ENCODE measurements at places on chromosomes 2 and 18.

- no peak for DNase-seq
Observed at GRCh38 chr2:29719639-29720038, 201.7 kb downstream of the ALK start.

GRCh38 chr2:226376516-226377180 lies 423.0 kb downstream of the IRS1 start:
- no peak for DNase-seq

- DNase-seq = peak; percentile 14
Observed at GRCh38 chr2:239299218-239299939, 101.4 kb downstream of the HDAC4 start.

GRCh38 chr2:6692056-6692455 lies 173.7 kb downstream of the CMPK2 start:
- no peak for DNase-seq

- peak; percentile 44 for DNase-seq
Observed at GRCh38 chr2:66431846-66432587, 2.9 kb upstream of the MEIS1 start.

- DNase-seq = no peak
Observed at GRCh38 chr2:17413036-17413435, 105.2 kb downstream of the RAD51AP2 start.

- no peak for DNase-seq
Observed at GRCh38 chr18:42228581-42228980, 273.5 kb downstream of the PIK3C3 start.

DNA sequence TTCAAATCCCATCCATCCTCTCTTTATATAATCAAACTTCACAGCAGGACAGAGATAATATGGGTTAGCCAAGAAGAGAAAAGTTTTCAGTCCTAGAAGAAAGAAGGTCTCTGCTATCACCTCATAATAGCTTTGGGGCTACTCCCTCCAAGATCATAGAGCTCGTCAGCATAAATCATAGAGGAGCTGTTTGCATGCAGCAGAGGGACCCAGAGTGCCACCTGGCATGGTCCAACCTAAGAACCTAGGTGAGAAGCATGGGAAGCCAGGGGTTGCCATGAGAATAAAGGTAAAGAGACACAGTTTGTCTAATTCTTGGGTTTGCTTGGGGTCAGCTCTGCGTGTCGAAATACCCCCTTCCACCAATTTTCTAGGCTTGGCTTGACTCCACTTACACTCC lies 87.1 kb upstream of the CYP1B1 start:
- DNase-seq = no peak

GRCh38 chr2:239777219-239777618 lies 247.9 kb downstream of the NDUFA10 start:
- no peak for DNase-seq

GRCh38 chr2:109324861-109325260 lies 195.9 kb downstream of the SH3RF3 start:
- peak; percentile 90 for DNase-seq

DNA sequence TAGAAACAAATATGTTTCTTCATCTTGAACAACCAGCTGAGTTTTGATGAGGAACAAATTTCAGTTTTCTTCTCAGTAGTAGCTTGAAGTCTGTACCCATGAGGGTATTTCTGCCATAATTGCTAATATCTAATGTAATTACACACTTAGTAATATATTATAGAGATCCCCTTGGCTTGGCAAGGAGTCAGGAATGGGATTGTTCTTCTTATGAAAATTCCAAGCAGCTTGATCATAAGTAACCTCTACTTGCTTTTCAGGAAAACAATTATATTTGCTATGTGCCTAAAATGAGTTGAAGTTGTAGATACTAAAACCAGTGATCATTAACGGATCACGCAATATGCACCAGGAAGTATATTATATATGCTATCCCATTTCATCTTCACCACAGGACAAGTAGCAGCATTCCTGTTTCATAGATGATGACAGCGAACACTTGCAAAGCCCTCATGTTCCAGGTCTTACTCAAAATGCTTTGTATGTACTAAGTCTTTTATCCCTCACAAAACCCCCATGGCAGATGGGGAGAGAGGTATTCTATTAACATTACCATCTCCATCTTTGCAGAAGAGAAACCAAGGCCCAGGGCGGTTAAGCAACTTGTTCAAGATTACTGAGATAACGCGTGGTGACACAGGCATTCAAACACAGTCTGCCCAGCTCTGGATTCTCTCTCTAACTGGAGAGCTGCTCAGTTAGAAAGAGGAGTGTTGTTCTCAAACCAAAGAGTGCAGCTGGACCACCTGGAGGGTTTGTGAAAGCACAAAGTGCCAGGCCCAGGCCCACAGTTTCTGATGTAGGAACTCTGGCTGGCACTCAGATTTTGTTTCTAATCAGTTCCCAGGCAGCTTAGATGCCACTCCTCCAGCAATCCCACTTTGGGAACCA lies 21.8 kb upstream of the RGPD4 start:
- no peak for DNase-seq

GRCh38 chr2:203582468-203582867 lies 47.4 kb upstream of the RAPH1 start:
- DNase-seq = no peak

- DNase-seq = no peak
Observed at GRCh38 chr2:30601375-30601774, 154.3 kb downstream of the LCLAT1 start.

DNA sequence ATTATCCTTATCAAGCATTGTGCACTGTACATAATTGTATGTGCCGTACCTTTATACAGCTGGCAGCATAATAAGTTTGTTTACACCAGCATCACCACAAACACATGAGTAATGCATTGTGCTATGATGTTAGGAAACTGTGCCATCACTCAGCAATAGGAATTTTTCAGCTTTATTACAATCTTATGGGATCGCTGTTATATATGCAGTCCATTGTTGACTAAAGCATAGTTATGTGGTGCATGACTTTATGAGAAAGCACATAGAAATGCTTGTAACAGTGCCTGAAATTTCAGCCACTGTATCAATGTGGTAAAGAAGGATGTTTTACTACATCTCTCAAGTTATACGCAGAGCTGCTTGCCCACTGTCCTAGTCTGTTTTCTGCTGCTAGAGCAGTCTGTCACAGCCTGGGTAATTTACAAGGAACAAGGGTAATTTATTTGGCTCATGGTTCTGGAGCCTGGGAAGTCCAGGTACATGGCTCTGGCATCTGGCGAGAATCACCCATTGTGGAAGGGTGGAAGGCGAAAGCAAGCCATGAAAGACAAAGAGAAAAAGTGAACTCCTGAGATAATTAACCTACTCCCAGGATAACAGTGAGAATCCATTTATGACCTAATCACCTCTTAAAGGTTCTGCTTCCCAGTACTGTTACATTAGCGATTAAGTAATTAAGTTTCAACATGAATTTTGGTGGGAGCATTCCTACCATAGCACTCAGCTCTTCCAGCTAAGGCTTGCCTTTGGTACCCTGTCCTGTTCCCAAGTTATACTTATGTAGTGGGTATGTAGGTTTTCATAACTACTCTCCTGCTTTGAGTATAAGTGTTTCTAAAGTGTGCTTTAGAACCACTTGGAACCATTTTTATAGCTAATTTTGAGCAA lies 4.6 kb downstream of the MAP3K20 start:
- DNase-seq = no peak

GRCh38 chr2:105129722-105130232 lies 91.9 kb downstream of the MRPS9 start:
- DNase-seq = no peak

- DNase-seq = no peak
Observed at GRCh38 chr2:65518751-65519150, 86.4 kb upstream of the SPRED2 start.

GRCh38 chr2:230711224-230711623 lies 1.4 kb upstream of the CAB39 start:
- DNase-seq = no peak

DNA sequence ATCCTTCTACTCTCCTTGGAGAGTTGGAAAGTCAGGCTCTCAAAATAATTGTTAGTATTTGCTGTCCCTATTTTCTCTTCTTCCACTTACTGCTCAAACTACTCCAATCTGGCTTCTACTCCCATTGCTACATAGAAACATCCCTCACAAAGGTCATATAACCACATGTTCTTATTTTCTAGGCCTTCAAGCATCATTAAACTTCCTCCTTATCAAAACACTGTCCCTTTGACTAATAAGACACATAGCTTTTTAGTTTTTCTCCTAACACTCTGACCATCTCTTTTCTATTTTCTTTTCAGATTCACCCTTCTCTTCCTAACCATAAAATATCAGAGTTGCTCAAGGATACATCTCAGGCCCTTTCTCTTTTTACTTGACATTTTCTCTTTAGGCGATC lies 148.3 kb downstream of the MBD2 start:
- no peak for DNase-seq

DNA sequence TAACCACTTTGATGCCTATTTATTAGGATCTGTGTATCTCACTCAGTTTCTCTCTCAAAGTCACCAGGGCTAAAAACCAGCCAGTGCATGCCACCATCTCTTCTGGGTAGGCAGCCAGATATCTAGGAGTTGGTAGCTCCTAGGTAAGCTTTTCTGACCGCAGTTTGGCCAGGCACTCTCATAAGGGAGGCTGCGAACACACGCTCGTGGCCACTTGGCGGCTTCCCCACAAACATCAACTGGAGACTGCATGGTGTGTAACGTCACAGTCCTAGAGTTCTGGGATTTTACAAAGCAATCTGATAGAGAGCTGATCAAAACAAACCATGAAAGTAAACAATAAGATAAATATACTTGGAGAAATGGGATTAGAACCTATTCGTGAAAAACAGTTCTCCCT lies 424.3 kb upstream of the ACVR2A start:
- no peak for DNase-seq

DNA sequence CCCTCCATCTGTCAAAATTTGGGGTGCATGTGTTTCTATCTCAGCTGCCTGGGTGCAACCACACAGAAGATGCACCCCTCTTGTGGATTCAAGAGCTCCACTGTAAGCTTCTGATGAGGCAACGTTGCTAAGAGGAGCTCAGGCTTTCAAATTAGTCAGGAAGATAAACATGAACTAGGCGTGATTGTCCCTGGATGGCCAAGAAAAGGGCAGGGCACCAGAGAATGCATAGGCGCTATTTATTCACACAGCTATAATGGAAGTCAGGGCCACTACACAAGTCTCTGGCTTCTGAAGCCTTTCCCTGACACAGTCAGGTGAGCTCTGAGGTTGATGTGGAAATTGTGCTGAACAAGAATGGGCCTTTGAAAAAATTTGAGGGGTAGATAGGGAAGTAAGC lies 1466.0 kb upstream of the CELF4 start:
- DNase-seq = no peak

DNA sequence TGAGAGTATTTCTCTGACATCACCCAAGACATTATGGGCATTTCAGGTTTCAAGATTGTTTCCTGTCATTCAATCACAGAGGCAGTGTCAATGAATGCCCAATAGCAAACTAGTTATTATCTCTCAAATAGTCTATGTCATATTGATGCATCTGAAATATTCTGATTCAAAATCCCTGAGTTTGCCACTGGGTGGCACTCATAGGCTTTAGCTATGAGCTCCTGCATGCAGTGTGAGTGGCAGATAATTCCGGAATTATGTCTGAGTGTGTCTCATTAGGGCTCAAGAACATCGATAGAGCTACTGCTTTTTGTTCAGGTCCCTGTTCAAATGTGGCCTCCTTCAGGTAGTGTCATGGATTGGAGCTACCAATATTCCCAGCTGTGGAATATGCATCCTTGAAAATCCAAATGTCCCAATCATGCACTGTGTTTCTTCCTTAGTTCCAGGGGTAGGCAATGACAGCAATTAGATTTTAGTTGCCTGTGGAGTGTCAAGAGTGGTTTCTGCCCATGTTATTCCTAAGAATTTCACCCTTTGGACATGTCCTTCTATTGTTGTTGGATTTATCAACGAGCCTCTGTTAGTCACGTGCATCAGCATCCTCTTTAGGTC lies 7.8 kb upstream of the OR6B3 start:
- peak; percentile 27 for DNase-seq

- no peak for DNase-seq
Observed at GRCh38 chr2:183284606-183285005, 160.4 kb downstream of the NUP35 start.

- DNase-seq = no peak
Observed at GRCh38 chr2:115389024-115389423, 946.6 kb downstream of the DPP10 start.

GRCh38 chr2:168521053-168521741 lies 65.1 kb downstream of the CERS6 start:
- DNase-seq = no peak

- no peak for DNase-seq
Observed at GRCh38 chr2:197239434-197239833, 71.1 kb downstream of the ANKRD44 start.

DNA sequence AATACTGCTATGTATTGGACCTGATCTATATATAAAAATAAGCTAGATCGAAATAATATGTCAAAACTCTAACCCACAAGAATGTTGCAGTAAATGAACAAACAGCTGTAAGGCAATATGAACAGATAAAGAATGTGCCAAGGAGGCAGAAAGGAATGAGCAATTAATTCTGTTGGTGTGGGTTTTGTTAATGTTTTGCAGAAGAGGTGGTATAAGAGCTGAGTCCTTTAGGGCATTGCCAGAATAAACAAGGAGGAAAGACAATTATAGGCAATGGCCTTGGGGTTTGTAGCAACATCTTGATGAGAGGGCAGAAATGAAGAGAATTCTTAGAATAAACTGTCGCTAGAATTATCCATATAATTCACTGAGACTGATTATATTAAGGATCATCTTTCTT lies 240.9 kb upstream of the GULP1 start:
- no peak for DNase-seq

- DNase-seq = no peak
Observed at GRCh38 chr2:239648607-239649006, 247.8 kb upstream of the HDAC4 start.

DNA sequence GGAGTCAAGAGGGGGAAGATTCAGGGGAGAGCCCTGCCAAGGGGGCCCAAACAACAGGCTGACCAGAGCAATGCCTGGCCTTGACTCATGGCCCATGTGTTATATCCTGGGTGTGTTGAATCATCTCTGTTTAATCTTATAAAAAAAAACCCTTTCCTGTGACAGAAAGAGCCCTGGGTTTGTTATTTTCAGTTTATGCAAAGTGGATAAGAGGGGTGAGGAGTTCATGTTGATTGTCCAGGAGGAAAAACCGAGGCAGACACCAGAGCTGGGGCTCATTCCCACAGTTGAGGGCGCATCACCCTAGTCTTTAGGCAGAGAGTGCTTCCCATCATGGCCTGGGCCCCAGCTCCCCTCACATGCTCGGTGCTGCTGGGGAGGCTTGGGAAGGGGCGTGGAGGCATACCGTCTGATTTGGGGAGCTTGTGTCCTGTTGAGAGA lies 30.9 kb upstream of the IL37 start:
- DNase-seq = no peak

GRCh38 chr2:19767899-19768298 lies 133.9 kb downstream of the TTC32 start:
- DNase-seq = no peak

- no peak for DNase-seq
Observed at GRCh38 chr2:239192456-239192855, 208.4 kb downstream of the HDAC4 start.

GRCh38 chr2:154758871-154759270 lies 60.4 kb downstream of the KCNJ3 start:
- DNase-seq = no peak

DNA sequence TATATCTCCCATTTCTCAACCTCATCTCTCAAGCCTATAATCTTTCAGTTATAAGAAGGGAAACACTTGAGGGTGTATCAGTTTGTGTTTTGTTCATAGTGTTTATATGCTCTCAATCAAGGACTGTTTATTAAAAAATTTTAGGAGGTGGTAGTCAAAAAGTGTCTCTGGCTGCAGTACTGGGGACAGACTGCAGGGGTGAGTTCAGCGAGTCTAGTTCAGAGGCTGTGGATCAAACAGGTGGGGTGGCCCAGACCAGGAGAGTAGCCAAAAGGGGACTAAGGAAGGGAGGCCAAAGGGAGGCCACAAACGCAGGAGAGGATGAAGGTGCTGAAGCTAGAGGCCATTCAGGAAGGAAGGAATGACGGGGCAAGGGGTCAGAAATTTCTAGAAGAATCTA lies 136.3 kb downstream of the MSH2 start:
- DNase-seq = no peak
